CD4-positive, CD25-positive, alpha-beta regulatory T cell (primary cell): ENCODE measurements at places on chromosomes 3 and 15.
A peak's percentile ranks its signal among the peaks of the same experiment; 100 is the strongest.

DNA sequence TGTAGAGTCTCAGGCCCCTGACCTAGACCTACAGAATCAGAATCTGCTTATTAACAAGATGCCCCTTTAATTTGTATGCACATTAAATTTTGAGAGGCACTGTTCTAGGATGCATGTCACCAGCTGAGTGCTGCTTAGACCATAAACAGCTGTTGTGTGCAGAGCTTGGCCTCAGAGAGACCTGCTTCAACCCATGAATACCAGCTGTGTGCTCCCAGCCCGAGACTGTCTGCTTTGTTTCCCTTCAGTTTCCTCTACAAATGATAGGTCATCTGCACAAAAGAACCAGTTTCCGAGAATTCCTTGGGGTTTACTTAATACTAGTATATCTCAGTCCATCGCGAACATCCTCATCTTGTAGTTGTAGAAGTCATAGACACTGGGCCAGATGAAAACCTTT is 158.5 kb upstream of the PFN2 start:
- DNase-seq: no peak

- DNase-seq: no peak
These were observed 27.7 kb upstream of the SIAH2 start for GRCh38 chr3:150790629-150791028.

DNA sequence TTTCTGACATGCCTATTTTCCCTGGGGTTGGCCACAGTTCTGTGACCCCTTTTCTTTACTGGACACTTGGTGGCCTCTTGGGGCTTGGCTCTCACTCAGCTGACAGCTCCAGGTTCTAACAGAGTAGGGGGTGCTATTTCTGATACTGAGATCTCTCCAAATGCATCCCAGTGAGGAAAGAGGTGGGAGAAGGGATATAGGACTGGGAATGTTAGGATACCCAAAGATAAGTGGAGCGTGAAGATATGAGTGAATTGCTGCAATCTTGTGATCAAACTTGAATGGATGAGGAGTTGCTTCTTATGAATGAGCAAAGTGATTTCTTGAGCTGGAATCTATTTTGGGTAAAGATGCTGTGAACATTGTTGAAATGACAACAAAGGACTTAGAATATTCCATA is 74.6 kb downstream of the ATP2B2 start:
- DNase-seq: no peak

DNA sequence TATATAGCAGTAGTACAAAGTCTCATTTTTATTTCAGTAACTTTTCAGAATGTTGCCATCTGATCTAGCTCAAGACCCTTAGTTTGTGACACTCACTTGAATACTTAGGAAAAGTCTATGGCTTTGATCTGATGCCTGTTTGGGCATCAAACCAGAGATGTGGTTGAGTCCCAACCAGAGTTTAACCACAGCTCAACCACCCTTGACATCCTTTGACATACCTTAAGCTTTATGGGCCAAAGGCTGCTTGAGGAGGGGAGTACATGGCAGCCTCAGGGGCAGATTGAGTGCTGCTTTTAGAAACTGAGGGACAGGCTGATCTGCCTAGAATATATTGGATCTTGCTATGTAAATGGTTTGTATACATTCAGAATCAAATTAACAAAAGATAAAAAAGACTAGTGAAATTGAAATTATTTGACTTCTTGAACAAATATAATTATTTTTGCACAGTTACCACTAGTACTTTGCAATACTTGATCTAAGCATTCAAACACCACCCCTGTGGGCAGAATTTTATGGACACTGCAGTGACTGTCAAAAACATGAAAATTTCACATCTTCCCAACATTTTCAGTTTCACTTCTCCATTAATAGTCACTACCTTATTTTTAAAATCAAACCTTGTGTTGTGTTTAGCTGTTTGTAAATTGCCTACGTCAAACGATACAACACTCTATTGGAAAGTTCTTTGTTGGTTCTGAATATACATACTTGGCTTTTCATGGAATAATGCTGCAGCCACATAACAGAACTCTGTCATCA is 199.8 kb downstream of the UBE2E2 start:
- DNase-seq: no peak

DNA sequence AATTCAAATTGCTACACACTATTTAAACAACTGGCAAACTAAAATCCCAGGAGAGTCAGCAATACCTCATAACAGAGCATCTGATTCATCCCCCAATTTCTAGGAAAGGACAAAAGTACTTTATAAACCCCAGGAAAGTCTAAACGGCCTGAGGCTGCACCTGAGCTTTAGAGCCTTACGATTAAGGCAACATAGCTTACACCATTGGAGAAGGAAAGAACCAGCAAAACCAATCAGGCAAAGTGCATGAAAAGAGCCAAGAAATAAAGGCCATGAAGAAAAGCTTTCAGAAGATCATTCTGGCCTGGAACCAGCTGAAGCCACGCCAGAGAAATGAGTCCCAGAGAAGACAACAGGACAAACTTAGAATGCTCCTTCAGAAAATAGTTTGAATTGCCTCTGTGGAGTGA is 48.1 kb downstream of the PTPN9 start:
- peak; percentile 16 for DNase-seq
